Foreskin keratinocyte (primary cell): ENCODE measurements at places on chromosomes 7 and 10. TPM values are rescaled to one million over a fixed set of nuclear protein-coding genes. Genes with fewer than 3 reads are reported as not detected.
A peak's percentile ranks its signal among the peaks of the same experiment; 100 is the strongest.

DNA sequence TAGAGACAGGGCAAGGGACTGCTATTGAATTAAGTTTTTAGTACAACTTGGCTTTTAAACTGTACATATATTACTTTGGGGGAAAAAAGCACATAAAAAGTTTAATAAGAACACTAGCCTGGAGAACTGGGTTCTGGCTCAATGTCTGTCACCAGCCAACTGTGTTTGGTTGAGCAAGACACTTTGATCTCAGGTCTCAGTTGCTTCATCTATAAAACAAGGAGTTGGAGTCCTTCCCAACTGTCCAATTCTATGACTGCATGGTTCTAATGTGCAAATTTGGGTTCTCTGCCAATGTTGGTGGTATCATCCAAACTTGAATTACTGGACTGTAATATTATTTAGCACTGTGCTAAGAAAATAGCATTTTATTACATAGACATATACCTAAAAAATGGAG, 50.3 kb downstream of the ATXN7L1 start:
- DNase-seq = no peak

GIMAP6 gene
- not detected in 2 replicates for total RNA-seq

- no peak for DNase-seq
Measured at GRCh38 chr10:35425595-35425994, 89.3 kb downstream of the CCNY start.

UNCX gene
- total RNA-seq = not detected in 2 replicates

GRCh38 chr7:95861041-95861440, 88.7 kb downstream of the DYNC1I1 start:
- DNase-seq = no peak

DNA sequence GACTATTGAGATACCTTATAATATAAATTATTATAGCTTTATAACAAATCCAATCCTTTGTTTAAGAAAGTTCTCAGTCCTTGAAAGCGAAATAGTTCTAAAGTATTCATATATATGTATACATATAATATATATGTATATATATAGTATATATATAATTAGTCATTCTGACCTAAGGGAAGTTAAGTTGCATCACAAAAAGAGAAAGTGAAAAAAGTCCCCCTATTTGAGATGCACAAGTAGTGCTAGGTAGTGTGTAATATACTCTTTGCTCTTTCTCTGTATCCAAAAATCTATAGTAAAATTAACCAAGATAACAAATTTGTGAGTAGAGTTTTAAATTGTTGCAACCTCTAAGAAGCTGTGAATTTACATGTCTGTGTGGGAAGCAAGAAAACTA, 13.3 kb upstream of the IFIT1B start:
- no peak for DNase-seq

DNA sequence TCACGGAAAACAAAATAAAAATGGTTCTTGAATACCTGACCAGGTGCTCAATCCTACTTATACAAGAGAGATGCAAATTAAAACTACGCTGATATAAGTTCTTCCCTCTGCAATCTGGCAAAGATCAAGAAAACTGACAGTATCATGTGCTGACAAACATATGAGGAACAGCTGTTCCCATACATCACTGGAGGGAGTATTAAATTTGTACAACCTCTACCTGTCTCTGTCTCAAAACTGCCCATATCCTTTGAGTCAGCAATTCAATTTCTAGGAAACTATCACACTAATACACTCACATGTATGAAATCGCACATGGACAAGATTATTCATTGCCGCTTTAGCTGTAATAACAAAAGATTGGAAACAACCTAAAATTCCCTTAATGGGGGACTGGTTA, 11.0 kb upstream of the IL6 start:
- DNase-seq = no peak

DNA sequence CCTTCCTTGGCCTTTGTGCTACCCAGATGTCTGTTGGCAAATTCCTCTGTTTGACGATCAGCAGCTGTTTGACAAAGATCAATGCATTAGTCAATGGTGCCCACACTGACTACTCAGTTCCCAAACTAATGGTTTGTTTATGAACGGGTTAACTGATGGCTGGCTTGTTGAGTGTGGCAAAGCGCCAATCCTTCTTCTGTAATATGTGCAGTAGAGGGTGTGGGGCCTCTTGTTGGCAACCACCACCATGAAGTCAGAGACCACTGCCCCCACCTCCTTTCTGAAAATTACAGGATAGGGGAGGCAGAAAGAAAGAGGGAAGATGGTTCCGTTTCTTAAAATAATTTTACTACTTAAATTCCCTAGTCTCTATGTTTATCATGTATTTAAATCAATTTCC, 2.6 kb upstream of the PLCE1 start:
- no peak for DNase-seq

DLD gene
- 69.8 and 75.2 TPM in 2 replicates for total RNA-seq

DNA sequence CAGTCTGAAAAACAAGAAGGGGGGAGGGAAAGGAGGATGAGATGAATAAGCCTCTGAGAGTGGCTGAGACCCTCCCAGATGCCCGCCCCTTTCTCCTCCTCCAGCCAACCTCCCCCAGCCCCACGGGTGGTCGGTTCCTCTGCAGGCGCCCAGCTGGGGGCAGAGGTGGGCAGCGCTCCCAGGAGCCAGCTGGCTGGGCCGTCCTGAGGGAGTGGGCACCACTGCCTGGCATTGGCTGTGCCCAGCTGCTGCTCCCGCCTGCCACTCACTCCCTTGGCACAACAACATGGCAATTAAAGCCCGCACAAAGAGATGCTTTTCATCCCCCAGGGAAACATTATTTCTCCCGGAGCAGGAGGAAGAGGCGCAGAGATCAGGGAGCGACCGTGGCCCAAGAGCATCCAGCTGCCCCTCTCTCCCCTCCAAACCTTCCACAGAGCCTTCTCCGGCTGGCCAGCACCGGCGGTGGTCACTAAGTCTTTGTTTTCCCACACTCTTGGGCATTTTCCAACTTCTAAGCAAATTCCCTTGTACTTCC, 107.2 kb downstream of the SPDYE5 start:
- DNase-seq = no peak

DNA sequence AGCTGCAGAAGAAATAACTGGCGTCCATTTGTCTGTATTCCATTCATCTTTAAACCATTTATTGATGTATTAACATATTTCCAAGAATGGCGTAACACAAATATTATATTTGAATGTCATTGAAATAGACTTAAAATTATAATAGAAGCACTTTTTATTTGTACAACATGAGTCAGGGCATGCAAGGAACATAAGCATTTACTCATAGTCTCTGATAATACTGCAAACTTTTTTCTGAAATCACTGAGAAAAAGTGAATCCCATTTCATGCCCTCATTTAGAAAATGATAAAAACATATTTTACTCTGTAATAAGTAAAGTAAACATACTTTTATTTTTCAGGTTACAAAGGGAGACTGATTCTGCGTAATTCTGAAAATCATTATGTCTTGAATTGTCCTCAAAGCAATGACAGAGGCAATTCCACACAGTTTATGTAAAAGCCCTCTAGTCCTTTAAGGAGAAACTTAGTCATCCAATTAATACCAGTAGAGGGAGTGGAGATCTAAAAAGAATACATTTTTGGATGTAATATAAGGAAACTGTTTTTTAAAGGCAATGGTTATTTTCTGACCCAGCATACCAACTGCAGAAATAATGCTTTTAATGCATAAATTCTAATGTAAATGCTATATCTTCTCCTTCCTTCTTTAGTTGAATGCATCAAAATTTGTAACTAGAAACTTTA, 58.1 kb downstream of the AGMO start:
- peak; percentile 29 for DNase-seq

CALML5 gene
- 2.4 and 65.7 TPM in 2 replicates for total RNA-seq

EBLN1 gene
- not detected in 2 replicates for total RNA-seq

- no peak for DNase-seq
Measured at GRCh38 chr10:909831-910230, 21.7 kb downstream of the LARP4B start.

PRPS1L1 gene
- not detected in 2 replicates for total RNA-seq

- DNase-seq = no peak
Measured at GRCh38 chr10:16999665-17000451, 129.8 kb downstream of the CUBN start.

DNA sequence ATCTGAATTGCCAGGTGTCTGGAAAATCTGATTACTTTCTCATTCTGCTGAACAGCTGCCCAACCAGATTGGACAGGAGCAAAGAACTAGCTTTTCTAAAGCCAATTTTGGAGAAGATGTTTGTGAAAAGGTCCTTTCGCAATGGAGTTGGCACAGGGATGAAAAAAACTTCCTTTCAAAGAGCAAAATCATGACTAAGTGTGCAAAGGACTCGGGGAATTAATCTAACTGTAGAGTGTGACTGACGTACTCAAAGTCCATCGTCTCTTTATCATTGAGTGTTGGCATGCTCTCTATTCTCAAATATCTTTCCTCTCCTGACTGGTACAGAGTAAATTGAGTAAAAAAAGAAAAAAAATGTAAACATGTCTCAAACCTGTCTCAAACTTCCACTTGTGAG, 3.3 kb downstream of the NPS start:
- DNase-seq = no peak

GRCh38 chr7:35716038-35716803, 21.3 kb upstream of the HERPUD2 start:
- no peak for DNase-seq

NKX1-2 gene
- 4.5 and 5.5 TPM in 2 replicates for total RNA-seq

DNA sequence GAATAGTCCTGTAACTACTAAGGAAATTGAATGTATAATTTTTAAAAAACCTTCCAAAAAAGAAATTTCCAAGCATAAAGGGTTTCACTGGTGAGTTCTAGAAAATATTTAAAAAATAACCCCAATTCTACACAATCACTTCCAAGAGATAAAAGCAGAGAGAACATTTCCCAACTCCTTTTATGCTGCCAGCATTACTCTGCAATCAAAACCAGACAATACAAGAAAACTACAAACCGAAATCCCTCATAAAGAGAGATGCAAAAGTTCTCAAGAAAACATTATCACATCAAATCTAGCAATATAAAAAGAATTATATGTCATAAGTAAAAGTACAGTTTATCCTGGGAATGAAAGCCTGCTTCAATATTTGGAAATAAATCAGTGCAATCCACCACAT, 84.8 kb downstream of the OAT start:
- DNase-seq = no peak

SUN3 gene
- total RNA-seq = not detected in 2 replicates

GRCh38 chr10:17169803-17170202, 31.7 kb downstream of the TRDMT1 start:
- no peak for DNase-seq

- DNase-seq = peak; percentile 77
Measured at GRCh38 chr10:104274762-104275721, 6.1 kb downstream of the GSTO2 start.

GRCh38 chr10:5633166-5633749, 33.1 kb downstream of the ASB13 start:
- no peak for DNase-seq

DNA sequence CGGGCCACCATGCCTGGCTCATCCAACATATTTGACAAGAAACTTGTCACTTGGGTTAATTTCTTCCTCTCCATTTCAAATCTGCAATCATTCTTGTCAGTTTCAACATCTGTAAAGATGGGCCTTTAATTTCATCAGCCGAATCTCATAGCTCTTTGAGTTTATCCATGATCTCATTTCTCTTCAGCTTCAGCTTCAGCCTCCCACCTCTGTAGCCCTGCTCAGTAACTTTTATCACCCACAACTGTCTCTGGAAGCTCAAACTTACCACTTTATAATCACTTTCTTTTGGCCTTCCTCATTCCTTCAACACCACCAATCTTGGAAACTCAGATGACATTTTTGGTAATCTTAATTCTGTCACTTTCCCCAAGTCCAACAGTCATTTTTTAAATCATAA, 83.2 kb downstream of the CPED1 start:
- no peak for DNase-seq

CPA5 gene
- total RNA-seq = 0.17 and 0.25 TPM in 2 replicates

GRCh38 chr10:85986777-85987176, 379.8 kb downstream of the GRID1 start:
- peak; percentile 45 for DNase-seq

PITX3 gene
- not detected in 2 replicates for total RNA-seq

OSBPL3 gene
- 39.1 and 41.9 TPM in 2 replicates for total RNA-seq

DNA sequence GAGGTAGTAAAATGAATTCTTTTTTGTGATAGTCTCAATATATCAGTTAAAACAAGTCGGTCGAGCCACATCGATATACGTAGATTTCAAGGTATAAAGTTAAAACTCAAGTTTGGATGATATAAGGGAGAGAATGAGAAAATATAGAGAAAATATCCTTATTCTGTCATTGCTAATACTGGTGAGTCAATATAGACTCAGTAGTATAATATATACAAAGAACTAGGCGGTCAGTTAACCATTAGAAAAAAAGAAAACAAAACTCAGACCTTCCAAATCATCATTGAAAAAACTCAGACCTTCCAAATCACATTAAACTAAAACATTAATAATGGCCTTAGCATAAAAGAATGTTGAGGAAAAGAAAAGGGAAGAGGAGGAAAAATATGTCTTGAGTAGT, 817.1 kb upstream of the IGFBP3 start:
- DNase-seq = no peak

MYH16 gene
- total RNA-seq = 1.3 and 2.6 TPM in 2 replicates

GRCh38 chr7:4725850-4726450, 43.9 kb downstream of the FOXK1 start:
- DNase-seq = no peak

DNA sequence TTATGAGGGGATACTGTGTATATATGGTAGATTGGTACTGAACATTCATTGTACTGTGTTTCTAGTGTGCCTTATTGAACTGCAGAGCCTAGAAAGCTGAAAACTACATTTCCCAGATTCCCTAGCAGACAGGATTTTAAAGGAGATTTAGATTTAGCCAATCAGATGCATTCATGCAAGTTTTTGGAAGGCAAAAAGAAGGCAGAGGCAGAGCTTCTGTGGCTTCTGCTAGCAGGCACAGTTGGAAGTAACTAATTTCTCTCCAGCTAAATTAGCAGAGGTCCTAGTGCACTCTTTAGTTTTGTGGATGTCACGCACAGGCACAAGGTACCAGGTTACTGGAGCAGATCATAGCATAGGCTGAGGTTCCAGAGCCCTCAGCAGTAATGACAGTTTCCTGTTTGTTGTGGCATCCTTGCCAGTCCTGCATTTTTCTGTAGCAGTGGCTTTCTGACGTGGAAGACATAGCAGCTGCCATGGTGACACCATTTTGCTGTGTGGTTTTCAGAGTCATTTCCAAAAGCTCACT, 83.7 kb upstream of the CCDC71L start:
- DNase-seq = no peak

DNA sequence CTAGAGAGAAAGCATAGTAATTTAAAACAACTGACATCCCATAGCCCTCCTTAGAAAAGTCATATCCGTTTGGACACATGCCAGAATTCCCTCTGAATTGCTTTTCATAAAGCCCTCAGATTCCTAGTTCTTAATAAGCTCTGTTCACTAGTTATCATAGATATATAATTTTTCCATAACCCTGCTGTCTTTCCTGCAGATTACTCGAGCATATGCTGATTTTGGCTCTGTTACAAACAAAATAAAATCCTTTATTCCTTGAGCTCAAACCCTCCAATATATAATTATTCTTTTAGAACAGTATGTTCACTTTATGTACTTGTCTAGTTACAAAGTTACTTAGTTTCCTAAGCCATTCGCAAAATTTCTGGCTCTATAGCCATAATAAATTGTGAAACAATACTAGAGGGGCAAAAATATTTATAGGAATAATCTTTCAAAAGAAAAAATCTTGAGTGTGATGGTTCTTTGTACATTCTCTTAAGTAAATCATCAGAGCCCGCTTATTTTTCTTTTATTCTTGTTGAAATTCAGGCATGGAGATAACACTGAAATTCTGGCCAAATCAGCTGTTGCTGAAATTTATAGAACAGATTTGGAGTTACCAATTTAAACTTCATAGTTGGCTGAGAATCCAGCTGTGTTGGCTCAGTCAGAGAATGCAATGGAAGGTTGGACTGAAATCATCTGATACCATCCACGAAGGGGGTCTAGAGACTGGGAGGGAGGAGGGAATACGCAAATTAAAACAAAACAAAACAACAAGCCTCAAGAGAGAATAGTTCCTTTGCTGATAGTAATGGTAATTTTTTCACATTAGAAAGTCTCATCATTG, 146.1 kb upstream of the TMEM196 start:
- DNase-seq = no peak

ZNF804B gene
- total RNA-seq = not detected in 2 replicates
